ENCODE measurements at places on chromosomes 2 and 18. TPM values are rescaled to one million over a fixed set of nuclear protein-coding genes. Genes with fewer than 3 reads are reported as not detected.

DNA sequence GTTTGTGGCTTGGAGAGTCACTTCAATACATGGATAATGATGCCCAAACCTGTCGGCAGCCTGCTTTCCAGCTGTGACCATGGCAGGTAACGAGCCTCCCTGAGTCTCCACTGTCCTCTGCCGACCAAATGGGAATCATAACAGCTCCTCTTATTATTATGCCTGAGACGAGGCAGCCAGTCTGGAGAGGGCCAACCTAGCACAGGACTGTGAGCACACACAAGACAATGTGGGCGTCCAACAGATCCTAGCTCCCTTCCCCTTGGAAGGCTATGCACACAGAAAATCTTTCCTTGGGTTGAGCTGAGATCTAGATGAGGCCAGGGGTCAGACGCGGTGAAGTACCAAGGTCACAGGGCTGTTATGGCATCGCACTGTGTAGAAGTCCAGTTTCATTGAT lies 890 bp upstream of the SLC4A3 start:
- no peaks in the 10 kb centered on the region for H3K27me3 ChIP-seq
- no peaks in the 10 kb centered on the region for H3K36me3 ChIP-seq
- no peak overlapping the region for H3K27ac ChIP-seq
- no peaks in the 10 kb centered on the region for H3K4me1 ChIP-seq
- no peak overlapping the region for H3K4me3 ChIP-seq

The C2orf78 gene
- total RNA-seq: not detected

The RIT2 gene
- not detected for total RNA-seq

The SERPINB12 gene
- not detected for total RNA-seq

The ELOA2 gene
- total RNA-seq: not detected

- DNase-seq: no peak
- H3K27me3 ChIP-seq: no peaks in the 10 kb centered on the region
- H3K4me3 ChIP-seq: no peak overlapping the region
- no peaks in the 10 kb centered on the region for H3K36me3 ChIP-seq
- H3K4me1 ChIP-seq: no peaks in the 10 kb centered on the region
Measured at GRCh38 chr2:170503971-170504809, 210.9 kb upstream of the SP5 start.

- H3K4me3 ChIP-seq: no peak overlapping the region
- no peaks in the 10 kb centered on the region for H3K27me3 ChIP-seq
- H3K36me3 ChIP-seq: peaks cover 25% of the 10 kb centered on the region
- no peaks in the 10 kb centered on the region for H3K4me1 ChIP-seq
- H3K27ac ChIP-seq: no peak overlapping the region
Measured at GRCh38 chr2:17763641-17764333, 9.8 kb downstream of the GEN1 start.

The ARL5A gene
- total RNA-seq: 36.1 TPM

The TTC32 gene
- total RNA-seq: 27.9 TPM

DNA sequence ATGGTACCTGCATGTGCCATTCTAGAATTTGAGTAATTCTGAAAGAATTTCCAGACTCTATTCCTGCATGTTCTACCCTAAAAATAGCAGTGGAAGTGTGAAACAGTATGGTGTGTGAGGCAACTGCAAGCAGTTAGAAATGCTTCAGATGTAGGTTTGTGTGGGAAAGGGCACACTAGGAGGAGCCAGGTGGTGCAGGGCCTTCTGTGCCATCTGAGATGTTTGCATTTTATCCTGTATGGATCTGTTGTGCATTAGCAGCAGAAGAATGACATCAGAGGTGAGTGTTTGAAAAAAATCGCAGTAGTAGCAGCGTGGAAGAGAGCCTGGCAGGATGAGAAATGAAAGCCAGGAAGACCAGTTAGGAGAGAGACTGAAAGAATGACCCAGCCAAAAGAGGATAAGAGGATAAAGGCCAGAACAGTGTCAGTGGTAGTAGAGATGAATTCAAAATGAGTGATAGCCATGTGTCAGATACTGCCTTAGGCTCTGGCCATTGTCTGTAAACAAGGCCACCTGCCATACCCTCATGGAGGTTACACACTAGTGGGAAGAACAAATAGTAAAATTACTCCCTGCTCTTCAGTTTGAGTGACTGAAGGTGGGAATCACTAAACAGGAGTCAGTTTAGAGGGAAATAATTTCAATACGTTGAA lies 142.2 kb downstream of the PKP4 start:
- no peak overlapping the region for H3K27ac ChIP-seq
- H3K4me3 ChIP-seq: no peak overlapping the region
- no peak for DNase-seq
- no peaks in the 10 kb centered on the region for H3K4me1 ChIP-seq
- no peaks in the 10 kb centered on the region for H3K27me3 ChIP-seq

The DYSF gene
- 10.6 TPM for total RNA-seq

The TRIM43 gene
- total RNA-seq: not detected

- no peaks in the 10 kb centered on the region for H3K4me1 ChIP-seq
- no peaks in the 10 kb centered on the region for H3K36me3 ChIP-seq
- no peak overlapping the region for H3K4me3 ChIP-seq
- H3K27me3 ChIP-seq: no peaks in the 10 kb centered on the region
Measured at GRCh38 chr2:196549052-196549451, 90.5 kb upstream of the CCDC150 start.

The SFT2D3 gene
- total RNA-seq: 8.4 TPM

DNA sequence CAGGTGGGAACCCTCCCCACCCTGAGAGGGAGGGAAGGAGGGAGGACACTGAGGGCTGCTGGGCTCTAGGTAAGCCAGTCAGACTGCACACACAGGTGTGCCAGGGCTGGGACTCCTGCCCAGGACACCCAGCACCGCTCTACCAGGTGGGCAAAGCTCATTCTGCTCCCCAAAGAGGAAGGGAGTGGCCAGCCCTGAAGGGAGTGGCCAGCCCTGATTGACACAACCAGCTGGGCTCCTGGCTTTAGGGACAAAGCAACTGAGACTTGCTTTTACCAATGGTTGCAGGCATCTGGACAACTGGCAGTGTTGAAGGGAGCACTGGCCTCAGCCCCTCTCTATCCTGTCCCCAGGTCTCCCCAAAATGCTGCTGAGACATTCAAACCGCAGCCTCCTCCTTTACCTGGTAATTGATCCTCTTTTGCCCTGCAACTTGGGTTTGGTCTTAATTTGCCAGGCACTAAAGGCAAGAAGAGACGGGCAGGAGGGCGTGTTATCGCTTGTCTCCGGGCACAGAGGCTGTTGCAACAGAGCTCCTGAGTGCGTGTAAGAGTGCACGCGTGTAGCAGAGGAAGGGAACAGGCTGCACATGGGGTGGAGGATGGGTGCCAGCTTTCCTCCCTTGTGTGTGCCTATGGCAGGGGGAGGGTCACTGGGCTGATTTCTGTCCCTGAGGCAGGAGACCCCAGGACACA lies 14.5 kb upstream of the FOSL2 start:
- no peaks in the 10 kb centered on the region for H3K27me3 ChIP-seq
- no peak for DNase-seq
- no peaks in the 10 kb centered on the region for H3K36me3 ChIP-seq
- peaks cover 27% of the 10 kb centered on the region for H3K4me1 ChIP-seq
- no peak overlapping the region for H3K4me3 ChIP-seq
- H3K27ac ChIP-seq: no peak overlapping the region

- no peaks in the 10 kb centered on the region for H3K4me1 ChIP-seq
- no peak overlapping the region for H3K27ac ChIP-seq
- no peaks in the 10 kb centered on the region for H3K36me3 ChIP-seq
- no peak for DNase-seq
- no peaks in the 10 kb centered on the region for H3K27me3 ChIP-seq
Measured at GRCh38 chr2:127003070-127003800, 103.7 kb downstream of the BIN1 start.

DNA sequence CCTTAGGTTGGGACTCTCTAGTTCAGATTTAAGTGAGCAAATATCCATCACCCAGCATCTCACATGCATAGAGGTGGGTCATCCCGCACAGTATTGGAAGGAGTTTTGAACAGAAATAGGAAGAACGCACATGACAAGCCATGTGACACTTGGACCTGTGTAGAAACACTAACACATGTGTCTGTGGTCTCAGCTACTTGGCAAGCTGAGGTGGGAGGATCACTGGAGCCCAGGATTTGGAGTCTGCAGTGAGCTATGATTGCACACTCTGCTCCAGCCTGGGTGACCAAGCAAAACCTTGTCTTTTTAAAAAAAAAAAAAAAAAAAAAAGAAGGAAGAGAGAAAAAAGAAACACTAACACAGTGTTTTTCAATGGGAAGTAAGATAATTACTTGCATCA lies 5.4 kb upstream of the MTCL1 start:
- no peak overlapping the region for H3K27ac ChIP-seq
- no peak overlapping the region for H3K4me3 ChIP-seq
- H3K27me3 ChIP-seq: no peaks in the 10 kb centered on the region
- no peak for DNase-seq
- H3K4me1 ChIP-seq: peaks cover 9% of the 10 kb centered on the region

DNA sequence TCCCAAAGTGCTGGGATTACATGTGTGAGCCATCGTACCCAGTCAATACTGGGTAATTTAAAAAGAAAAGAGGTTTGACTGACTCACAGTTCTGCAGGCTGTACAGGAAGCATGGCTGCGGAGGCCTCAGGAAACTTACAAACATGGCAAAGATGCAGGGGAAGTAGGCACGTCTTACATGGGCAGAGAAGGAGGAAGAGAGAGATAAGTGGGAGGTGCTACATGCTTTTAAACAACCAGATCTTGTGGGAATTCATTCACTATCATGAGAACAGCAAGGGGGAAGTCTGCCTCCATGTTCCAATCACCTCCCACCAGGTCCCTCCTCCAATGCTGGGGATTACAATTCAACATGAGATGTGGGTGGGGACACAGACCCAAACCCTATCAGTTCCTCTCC lies 192.5 kb downstream of the ATAD2B start:
- no peaks in the 10 kb centered on the region for H3K27me3 ChIP-seq
- H3K4me3 ChIP-seq: no peak overlapping the region
- H3K27ac ChIP-seq: no peak overlapping the region

The NRP2 gene
- 25.5 TPM for total RNA-seq

GRCh38 chr2:239747274-239747673 lies 277.9 kb downstream of the NDUFA10 start:
- peaks cover 98% of the 10 kb centered on the region for H3K27me3 ChIP-seq
- no peaks in the 10 kb centered on the region for H3K36me3 ChIP-seq
- no peak for DNase-seq
- no peak overlapping the region for H3K4me3 ChIP-seq
- H3K4me1 ChIP-seq: no peaks in the 10 kb centered on the region

- DNase-seq: no peak
- no peaks in the 10 kb centered on the region for H3K36me3 ChIP-seq
- H3K27me3 ChIP-seq: peaks cover 35% of the 10 kb centered on the region
- H3K4me3 ChIP-seq: no peak overlapping the region
- H3K27ac ChIP-seq: no peak overlapping the region
Measured at GRCh38 chr2:2812117-2812516, 481.0 kb upstream of the MYT1L start.

The C2orf72 gene
- not detected for total RNA-seq

GRCh38 chr2:127094509-127095366 lies 12.2 kb downstream of the BIN1 start:
- peak; percentile 71 for DNase-seq
- H3K27ac ChIP-seq: peak overlapping the region; percentile 51
- peaks cover 43% of the 10 kb centered on the region for H3K4me1 ChIP-seq
- no peaks in the 10 kb centered on the region for H3K27me3 ChIP-seq
- H3K36me3 ChIP-seq: no peaks in the 10 kb centered on the region

GRCh38 chr2:19349911-19350677 lies 8.3 kb downstream of the OSR1 start:
- DNase-seq: no peak
- H3K36me3 ChIP-seq: peaks cover 10% of the 10 kb centered on the region
- H3K4me1 ChIP-seq: peaks cover 12% of the 10 kb centered on the region
- no peak overlapping the region for H3K27ac ChIP-seq

GRCh38 chr2:28406276-28407096 lies 13.8 kb downstream of the FOSL2 start:
- peak overlapping the region; percentile 23 for H3K27ac ChIP-seq
- no peaks in the 10 kb centered on the region for H3K4me1 ChIP-seq
- H3K36me3 ChIP-seq: peaks cover 81% of the 10 kb centered on the region
- H3K4me3 ChIP-seq: no peak overlapping the region

GRCh38 chr2:86211033-86211795 lies 12.0 kb downstream of the MRPL35 start:
- no peak for DNase-seq
- H3K27me3 ChIP-seq: no peaks in the 10 kb centered on the region
- no peaks in the 10 kb centered on the region for H3K4me1 ChIP-seq

- H3K4me3 ChIP-seq: no peak overlapping the region
- no peaks in the 10 kb centered on the region for H3K27me3 ChIP-seq
- H3K36me3 ChIP-seq: peaks cover 31% of the 10 kb centered on the region
- peak overlapping the region; percentile 66 for H3K27ac ChIP-seq
- peak; percentile 78 for DNase-seq
Measured at GRCh38 chr18:9133225-9133624, 3.4 kb upstream of the ANKRD12 start.

DNA sequence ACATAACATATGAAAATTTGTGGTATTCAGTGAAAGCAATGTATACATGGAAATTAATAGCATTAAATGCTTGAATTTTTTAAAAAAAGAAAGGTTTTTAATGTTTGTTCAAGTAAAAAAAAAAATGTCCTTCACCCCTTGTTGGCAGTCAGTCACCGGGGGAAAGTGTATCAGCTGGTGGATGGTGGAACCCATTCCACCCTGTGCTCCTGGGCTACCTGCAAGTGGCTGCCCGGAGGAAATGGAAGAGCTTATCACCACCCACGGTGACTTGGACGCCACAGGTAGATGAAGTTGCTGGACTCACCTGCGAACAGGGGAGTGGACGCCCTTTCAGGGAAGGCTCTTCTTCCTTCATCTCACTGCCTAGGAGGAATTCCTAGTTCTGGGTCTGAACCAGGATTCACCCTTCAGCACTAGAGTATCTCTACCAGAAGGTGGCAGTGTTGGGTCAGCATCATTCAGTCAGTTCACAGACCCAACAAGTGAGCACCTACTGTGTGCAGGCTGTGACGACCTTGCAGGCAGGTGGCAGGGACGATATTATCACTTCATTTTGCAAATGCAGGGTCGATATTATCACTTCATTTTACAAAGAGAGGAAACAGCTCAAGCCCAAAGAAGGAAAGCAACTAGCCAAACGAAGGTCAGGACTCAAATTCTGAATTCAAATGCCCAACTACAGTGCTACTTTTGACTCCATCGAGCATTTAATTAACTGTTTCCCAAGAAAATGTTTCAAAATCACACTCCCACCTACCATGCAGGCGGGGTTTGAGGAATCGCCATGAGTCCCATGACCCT lies 35.8 kb downstream of the CIB4 start:
- no peak overlapping the region for H3K4me3 ChIP-seq
- H3K27me3 ChIP-seq: no peaks in the 10 kb centered on the region
- no peak overlapping the region for H3K27ac ChIP-seq
- H3K36me3 ChIP-seq: no peaks in the 10 kb centered on the region

GRCh38 chr2:72848436-72849137 lies 22.8 kb upstream of the EXOC6B start:
- H3K4me3 ChIP-seq: no peak overlapping the region
- peaks cover 16% of the 10 kb centered on the region for H3K27me3 ChIP-seq
- no peaks in the 10 kb centered on the region for H3K4me1 ChIP-seq
- H3K27ac ChIP-seq: no peak overlapping the region
- no peak for DNase-seq

The INPP4A gene
- 52.9 TPM for total RNA-seq

The CDH7 gene
- total RNA-seq: not detected

GRCh38 chr2:2183176-2183575 lies 147.9 kb downstream of the MYT1L start:
- H3K4me1 ChIP-seq: no peaks in the 10 kb centered on the region
- H3K27ac ChIP-seq: no peak overlapping the region
- no peaks in the 10 kb centered on the region for H3K36me3 ChIP-seq
- peaks cover 32% of the 10 kb centered on the region for H3K27me3 ChIP-seq

- H3K4me1 ChIP-seq: no peaks in the 10 kb centered on the region
- DNase-seq: no peak
- no peaks in the 10 kb centered on the region for H3K36me3 ChIP-seq
- no peak overlapping the region for H3K4me3 ChIP-seq
Measured at GRCh38 chr2:84515788-84516187, 510 bp upstream of the DNAH6 start.

- H3K4me1 ChIP-seq: no peaks in the 10 kb centered on the region
- no peaks in the 10 kb centered on the region for H3K27me3 ChIP-seq
- H3K36me3 ChIP-seq: no peaks in the 10 kb centered on the region
- no peak overlapping the region for H3K4me3 ChIP-seq
Measured at GRCh38 chr18:24381126-24381525, 16.5 kb downstream of the OSBPL1A start.

The DCC gene
- total RNA-seq: not detected

The DSG1 gene
- not detected for total RNA-seq
